ENCODE measurements at places on chromosomes 12 and 14.
A peak's percentile ranks its signal among the peaks of the same experiment; 100 is the strongest.

- DNase-seq: no peak
These were observed 91.9 kb downstream of the FRMD6 start for GRCh38 chr14:51743588-51744000.

- no peak for DNase-seq
These were observed 179.1 kb downstream of the KIF26A start for GRCh38 chr14:104317492-104317805.

- DNase-seq: no peak
These were observed 74.6 kb downstream of the RERG start for GRCh38 chr12:15146585-15146984.

GRCh38 chr12:123253641-123254459, 17.8 kb downstream of the CDK2AP1 start:
- DNase-seq: no peak

GRCh38 chr12:52578469-52578868, 4.8 kb upstream of the KRT74 start:
- no peak for DNase-seq

DNA sequence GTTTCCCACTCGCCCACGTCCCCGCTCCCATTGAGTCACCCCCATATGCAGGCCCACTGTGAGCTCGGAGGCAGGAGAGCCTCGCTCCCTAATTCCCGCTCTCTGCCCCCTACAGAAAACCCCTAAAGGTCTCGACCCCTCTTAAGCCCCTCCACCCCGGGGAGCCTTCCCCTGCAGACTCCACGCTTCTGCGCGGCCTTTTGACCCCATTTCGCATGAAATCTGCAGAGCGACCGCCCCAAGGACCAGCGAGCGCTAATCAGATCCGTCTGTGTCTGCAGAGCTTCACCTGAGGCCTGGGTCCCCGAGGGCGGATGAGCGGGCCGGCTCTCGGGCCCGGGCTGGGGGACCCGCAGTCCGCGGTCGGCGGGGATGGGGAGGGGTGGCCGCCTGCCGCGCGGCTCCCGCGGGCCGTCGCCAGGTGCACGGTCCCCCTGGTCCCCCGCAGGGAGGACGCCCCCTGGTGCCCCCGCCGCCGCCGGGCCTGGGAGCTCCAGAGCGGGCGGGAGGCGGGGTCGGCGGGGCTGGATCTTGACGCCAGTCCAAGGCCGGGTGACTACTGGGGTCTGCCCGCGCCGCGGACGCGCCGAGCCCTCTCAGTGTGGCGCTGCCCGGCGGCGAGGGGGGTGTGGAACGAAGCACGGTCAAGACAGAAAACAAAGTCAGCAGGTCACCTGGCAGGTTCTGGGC, 10.1 kb downstream of the BMP4 start:
- DNase-seq: no peak

GRCh38 chr12:86748894-86749293, 492.7 kb upstream of the MGAT4C start:
- no peak for DNase-seq

GRCh38 chr12:123044351-123044750, 63.9 kb downstream of the ARL6IP4 start:
- DNase-seq: no peak

DNA sequence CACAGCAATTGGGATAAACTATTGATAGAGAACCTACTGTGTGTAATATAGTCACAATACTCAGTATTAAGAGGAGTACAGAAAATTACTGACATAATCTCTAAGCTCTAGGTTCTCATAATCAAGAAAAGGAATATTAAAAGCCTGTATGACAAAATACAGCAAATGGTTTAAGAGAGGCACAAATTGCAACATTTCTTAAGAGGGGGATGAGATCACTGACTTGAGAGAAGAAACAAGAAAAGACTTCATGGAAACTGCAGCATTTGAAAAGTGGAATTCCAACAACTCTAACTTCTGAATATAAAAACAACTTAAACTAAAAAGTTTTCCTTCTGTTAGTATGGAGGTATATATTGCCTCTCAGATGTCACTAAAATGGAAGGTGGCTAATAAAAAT, 89.7 kb downstream of the NUMB start:
- no peak for DNase-seq

DNA sequence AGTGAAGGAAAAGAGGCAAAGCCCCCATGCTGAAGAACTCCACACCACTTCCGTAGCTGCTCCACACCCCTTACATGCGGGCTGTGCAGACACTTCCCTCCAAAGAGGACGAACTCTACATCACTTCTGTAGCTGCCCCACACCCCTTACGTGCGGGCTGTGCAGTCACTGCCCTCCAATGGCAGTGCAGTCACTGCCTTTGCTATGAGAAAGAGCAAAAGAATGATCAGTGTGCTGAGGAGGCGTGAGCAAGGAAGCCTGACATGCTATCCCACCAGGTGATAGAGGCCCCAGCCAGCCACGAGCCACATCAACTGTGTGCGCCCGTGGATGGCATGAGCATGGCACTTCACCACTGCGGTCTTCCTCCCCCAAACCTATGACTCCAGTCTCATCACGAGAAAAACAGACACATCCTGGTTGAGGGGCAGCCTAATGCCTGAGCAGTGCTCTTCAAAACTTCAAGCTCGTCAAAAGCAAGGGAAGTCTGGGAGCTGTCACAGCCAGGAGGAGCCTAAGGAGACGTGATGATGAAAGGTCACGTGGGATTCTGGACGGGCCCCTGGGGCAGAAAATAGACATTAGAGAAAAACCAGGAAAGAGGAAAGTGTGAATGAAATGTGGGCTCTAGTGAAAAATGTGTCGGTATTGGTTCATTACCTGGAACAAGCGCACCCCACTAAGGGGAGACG, 60.8 kb upstream of the C14orf180 start:
- no peak for DNase-seq

DNA sequence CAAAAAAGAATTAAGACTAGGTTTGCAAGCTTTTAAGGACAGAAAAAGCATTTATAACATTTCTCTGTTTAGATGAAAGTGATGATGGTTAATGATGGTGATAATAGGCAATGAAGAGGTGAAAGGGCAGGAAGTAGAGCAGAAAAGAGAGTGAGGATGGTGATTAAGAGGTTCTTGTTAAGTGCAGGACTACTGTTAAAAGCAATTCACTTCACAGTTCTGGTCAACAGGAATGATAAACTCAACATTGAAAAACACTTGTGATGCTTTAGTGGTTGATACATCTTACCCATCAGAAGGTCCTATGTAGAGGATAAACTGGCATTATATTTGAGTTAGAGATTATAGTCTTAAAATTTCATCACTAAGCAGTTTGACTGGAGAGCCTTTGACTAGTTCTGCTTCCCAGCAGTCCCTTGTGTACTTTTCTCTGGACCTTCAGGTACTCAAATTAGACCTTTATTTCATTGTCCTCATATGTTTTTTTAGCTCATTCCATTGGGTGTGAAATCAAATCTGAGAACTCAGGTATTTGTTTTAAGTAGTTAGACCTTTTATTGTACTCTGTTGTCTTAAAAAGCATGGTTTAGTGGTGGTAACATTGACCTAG, 10.9 kb downstream of the RAP1B start:
- DNase-seq: no peak

- DNase-seq: peak; percentile 37
These were observed at the start of gene C1S for GRCh38 chr12:7060353-7060954. Gene C1S (plus strand): TSS chr12:7060718. CDS start chr12:7061913, 1,195 bp downstream.

Measured in iPS DF 6.9 (cell line).